ENCODE measurements at places on chromosomes 6 and 20.

DNA sequence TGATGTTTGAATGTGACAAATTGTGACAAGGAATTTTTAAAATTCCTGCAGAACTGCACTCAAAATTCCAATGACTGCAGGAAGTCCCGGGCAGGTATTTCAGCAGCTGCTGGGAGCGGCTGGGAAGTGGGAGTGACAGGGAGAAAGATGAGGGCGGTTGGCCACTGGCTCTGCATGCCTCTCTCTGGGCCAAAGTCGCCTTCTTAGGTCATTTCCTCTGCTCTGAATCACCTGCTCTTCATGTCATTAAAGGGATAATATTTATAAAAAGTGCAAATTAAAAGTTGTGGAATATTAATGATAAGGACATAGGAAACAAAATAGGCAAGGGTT lies 43.9 kb downstream of the RAMACL start:
- DNase-seq = no peak

GRCh38 chr6:15264412-15264811 lies 18.5 kb downstream of the JARID2 start:
- no peak for DNase-seq

DNA sequence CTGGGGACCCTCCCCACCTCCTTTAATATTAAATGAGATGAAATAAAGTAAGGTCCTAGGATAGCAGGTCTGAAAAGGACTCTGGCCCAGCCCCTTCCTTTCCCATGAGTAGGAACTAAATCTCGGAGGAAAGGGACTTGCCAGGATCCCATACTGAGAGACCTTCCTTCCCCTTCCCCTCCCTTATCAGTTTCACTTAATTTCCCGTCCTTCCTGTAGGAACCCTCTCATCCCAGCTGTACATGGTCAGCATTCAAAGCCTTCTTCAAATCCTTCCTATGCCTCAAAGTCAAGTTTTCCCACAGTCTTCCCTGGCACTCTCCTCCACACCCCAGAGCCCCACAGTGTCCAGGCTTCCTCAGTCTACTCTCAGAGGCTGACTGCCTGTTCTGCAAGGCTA lies 71.3 kb upstream of the MYL9 start:
- DNase-seq = no peak

DNA sequence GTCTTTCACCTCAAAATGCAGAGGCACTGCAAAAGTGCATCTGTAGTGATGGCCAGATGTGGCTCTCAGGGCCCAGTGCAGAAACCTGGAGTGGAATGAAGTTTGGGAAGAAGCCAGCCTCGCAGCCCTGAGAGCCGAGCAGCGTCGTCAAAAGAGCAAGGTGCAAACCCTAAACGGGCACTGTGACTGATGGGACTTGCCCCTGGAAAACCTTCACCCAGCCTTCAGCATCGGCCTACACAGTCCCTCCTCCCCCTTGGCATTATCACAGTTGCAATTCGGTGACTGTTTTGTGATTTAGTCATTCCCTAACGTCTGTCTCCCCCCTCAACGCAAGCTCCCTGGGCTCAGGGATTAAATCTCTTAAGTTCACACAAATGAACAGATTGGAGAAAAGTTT lies 38.6 kb downstream of the TAF4 start:
- DNase-seq = peak; percentile 56

- no peak for DNase-seq
Observed at GRCh38 chr6:51569594-51569993, 517.8 kb downstream of the PKHD1 start.

DNA sequence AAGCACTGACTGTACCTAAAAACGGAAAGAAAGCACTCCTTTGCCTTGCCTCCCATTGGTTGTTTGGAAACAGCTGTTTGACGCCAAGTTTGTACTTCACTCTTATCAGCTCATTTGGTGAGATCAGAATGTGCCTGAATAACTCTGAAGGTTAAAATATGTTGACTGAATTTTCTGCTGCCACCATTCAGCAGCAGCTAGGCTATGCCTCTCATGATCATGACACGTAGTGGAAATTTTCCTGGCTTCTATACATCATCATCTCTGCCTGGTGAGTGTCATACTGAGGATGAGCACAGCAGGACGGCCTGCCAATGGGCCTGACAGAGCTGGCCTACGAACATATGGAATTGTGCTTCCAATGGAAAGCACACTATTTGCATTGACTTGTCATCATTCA lies 704.9 kb upstream of the CITED2 start:
- no peak for DNase-seq

DNA sequence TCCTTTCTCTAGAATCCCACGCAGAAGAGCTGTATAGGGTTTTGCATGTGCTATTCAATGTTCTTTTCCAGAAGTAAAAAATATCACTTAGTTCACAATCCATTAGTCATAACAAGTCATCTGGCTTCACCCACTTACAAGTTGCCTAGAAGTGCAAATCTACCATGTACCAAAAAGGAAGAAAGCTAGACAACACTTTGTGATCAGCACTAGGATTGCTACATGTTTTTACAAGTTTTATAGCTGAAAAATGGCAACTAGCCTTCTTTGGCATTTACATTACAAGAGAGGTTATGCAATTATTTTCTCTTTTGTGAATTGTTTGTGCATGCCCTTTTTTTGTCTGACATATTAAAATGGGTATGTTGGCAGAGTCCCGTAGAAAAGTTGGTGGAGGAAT lies 85.6 kb upstream of the PTPRK start:
- DNase-seq = no peak

- peak; percentile 90 for DNase-seq
Observed at GRCh38 chr20:60063048-60063451, 104.8 kb downstream of the CDH26 start.

DNA sequence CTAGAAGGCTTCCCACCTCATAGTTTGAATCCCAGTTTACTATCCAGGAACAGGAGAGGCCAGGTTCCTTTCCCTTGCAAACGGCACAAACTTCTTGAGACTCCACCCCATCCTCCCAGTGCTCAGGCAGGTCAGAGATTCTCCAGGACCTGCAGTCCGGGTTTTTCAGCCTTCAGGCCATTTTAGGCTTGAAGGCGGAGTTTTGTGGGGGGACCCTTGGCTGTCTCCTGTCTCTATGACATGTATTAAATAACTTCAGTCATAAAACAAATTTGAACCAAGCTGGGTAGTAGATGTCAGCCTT lies 230.1 kb downstream of the NFATC2 start:
- DNase-seq = no peak

- no peak for DNase-seq
Observed at GRCh38 chr6:41561416-41561815, 15.2 kb downstream of the FOXP4 start.

GRCh38 chr6:30761791-30762429 lies 17.6 kb upstream of the IER3 start:
- no peak for DNase-seq

DNA sequence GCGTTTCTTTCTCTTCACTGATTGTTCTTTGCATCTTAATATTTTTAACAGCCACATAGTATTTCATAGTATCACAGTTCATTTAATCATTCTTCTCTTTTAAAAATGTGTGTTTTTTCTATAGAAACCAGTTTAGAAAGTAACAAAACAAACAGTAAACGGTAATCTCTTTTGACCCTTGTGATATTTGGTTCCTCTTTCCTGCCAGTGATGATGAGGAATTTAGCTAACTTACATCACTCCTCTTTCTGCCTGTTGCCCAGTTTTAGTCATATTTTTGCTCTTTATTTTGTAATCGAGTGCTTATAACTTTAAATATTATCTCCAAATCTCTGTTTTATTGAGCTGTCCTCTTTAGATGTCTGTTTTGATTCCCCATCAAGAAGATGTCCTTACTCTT lies 38.1 kb upstream of the ZBTB24 start:
- no peak for DNase-seq

GRCh38 chr6:110799189-110799588 lies 16.1 kb downstream of the CDK19 start:
- DNase-seq = no peak
